Posterior cingulate gyrus (tissue), 11 donors: ENCODE measurements at places on chromosomes 11 and 22.

- DNase-seq = no peak
Observed at GRCh38 chr11:90197377-90197776, 25.5 kb downstream of the CHORDC1 start.

DNA sequence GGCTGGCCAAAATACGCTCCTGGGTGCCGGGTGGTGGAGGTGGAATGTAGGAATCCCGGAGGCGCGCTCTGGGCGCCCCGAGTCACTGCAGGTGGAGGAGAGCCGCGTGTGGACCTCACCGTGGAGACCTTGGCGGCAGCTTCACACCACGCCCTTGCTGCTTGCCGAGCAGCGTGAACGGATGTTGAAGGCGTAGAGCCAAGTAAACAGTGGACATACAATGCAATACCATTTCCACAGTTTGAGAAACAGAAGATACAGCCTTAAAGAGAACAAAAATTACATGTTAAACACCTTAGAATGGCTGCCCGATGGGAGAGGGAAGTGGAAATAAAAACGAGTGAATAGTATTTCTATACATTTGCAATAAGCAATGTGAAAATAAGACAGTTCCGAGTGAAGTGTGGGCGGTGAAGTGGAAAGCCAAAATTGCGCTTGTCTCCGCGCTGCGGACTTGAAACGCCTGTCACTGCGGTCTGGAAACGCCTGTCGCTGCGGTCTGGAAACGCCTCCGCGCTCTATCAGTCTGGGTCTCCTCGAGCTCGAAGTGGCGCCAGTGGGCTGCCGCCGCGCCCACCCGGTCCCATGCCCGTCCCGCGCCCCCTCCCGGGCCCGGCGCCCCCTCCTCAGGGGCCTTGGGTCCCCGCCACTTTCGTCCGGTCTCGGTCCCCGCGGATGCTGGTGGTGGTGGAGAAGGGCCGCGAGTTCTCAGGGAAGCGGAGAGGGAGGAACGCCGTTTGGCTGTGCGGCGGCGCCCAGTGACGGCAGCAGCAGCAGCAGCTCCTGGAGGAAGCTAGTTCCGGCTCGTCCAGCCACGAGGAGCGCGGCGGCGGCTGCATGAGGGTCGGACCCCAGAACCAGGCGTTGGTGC lies 1.6 kb downstream of the NCR3LG1 start:
- peak; percentile 93 for DNase-seq

GRCh38 chr11:112178936-112179335 lies 3.6 kb downstream of the BCO2 start:
- no peak for DNase-seq

DNA sequence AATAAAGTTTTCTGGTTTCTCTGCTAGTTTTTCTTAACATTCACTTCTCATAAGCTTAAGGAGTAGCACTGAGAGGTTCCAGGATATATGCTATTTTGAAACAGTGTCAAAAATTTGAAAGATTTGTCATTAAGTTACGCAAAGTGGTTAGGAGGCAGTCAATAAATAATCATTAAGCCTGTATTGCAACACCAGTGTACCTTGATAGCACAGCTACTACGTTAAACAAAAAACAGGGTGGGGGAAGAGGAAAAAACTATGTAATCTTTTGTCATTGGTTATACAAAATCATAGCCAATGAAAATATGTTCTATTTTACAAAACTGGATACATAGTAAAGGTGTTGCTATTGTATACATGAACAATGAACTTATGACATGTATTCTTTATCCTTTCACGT lies 30.4 kb upstream of the PITPNB start:
- no peak for DNase-seq

- no peak for DNase-seq
Observed at GRCh38 chr11:41861838-41862237, 402.4 kb upstream of the LRRC4C start.

- no peak for DNase-seq
Observed at GRCh38 chr11:132008872-132009271, 638.5 kb downstream of the NTM start.

DNA sequence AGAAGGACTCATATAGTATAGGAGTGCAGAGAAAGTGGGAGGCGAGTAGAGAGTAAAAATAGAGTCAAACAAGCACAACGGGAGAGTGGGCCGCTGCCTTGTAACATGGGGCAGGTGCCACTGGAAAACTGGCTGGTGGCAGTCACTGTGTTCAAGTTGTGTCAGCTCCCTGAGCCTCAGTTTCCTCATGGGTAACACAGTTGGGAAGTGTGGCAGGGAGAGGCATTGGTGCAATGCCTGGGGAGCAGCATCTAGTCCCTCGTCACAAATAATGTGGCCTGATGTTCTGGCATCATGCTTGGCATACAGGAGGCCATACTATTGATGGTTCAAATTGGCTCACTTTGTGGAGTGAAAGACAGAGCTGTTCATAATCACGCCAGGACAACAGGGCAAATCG lies 78.9 kb upstream of the SPON1 start:
- no peak for DNase-seq

- no peak for DNase-seq
Observed at GRCh38 chr11:62601122-62601371, 618 bp downstream of the MTA2 start.

DNA sequence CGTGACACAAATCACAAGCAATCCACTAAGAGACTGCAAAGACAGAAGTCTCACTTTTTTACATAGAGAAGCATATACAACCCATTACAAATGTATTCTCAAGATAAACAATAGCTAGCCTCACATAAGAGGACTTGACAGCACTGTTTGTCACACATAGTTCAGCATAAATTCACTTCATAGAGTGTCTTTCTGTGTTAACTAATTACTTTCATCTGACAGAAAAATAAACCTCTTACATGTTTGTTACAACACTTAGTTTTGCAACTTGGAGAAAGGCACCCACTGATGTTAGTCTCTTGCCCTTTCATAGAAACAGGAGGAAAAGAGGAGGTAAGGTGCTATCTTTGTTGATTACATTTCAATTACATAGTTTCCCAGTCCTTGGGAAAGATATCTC lies 2221.9 kb upstream of the RAG2 start:
- no peak for DNase-seq

DNA sequence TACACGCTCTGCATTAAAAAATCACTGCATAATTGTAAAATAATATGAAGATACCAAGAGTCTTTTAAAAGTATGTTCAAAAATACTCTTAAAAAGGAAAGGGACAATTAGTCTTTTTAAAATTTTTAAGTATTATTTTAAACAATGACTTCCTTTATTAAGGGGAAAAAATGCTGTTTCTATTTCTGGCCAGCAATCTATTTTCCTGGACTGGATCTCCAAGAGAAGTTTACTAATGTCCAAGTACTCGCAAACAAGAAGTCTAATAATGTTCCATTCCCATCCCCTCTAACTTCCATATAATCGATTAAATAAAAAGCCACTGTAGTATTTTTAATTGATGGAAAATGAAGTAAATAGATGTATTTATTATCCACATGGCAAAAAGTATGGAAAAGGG lies 123.7 kb downstream of the MPPED2 start:
- no peak for DNase-seq

GRCh38 chr11:67502328-67502979 lies 2.7 kb downstream of the PITPNM1 start:
- no peak for DNase-seq

GRCh38 chr22:31081963-31082605 lies 966 bp downstream of the SMTN start:
- no peak for DNase-seq

DNA sequence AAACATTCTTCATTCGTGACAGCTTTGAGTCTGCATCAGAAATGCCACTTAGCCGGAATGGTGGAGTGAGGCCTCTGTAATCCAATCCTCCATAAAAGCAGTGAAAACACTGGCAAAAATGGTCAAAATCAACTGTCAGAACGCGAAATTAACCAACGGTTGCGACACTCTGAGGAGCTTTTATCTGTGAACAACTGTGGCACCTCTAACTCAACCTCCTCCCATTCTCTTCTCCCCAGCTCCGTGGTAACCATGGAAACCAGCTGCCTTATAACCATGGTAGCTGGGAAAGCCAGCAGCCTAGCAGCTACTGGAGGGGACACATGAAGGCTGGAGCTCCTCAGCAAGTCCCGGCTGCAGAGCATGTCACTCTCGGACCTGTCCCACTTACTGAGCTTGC lies 20.3 kb downstream of the AP2A2 start:
- no peak for DNase-seq

DNA sequence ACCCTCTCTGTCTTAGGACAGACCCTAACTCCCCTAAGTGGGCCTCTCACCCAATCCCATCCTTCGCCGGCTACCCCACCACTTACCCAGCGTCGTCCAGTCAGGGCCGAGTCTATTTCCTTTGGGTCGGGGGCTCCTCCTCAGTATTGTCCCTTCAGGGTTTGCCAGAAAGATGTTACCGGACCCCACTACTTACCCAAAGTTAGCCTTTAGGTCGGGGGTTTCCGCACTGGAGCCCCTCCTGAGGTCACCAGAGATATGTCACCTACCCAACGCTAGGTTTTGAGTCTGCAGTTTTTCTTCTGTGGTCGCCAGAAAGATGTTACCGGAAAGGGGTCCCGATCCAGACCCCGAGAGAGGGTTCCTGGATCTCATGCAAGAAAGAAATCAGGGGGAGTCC lies 17.9 kb upstream of the B4GALNT4 start:
- DNase-seq = no peak

DNA sequence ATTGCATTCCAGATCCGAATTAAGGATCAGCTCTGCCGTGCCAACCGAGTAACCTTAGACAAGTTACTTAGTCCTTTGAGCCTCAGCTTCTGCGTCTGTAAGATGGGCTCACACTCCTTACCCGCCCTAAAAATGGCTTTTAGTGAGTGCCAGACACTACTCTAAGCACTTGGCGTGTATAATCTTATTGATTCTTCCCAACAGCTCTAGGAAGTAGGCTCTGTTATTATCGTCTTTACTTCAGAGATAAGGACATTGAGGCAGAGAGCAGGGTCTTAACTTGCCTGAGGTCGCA lies 21.7 kb upstream of the ROBO3 start:
- DNase-seq = no peak

- DNase-seq = peak; percentile 82
Observed at GRCh38 chr22:49638788-49639187, 188.9 kb downstream of the BRD1 start.

- DNase-seq = no peak
Observed at GRCh38 chr11:70140711-70141485, 62.2 kb upstream of the FADD start.
